ENCODE measurements at places on chromosomes 2 and 18.
A peak's percentile ranks its signal among the peaks of the same experiment; 100 is the strongest.

DNA sequence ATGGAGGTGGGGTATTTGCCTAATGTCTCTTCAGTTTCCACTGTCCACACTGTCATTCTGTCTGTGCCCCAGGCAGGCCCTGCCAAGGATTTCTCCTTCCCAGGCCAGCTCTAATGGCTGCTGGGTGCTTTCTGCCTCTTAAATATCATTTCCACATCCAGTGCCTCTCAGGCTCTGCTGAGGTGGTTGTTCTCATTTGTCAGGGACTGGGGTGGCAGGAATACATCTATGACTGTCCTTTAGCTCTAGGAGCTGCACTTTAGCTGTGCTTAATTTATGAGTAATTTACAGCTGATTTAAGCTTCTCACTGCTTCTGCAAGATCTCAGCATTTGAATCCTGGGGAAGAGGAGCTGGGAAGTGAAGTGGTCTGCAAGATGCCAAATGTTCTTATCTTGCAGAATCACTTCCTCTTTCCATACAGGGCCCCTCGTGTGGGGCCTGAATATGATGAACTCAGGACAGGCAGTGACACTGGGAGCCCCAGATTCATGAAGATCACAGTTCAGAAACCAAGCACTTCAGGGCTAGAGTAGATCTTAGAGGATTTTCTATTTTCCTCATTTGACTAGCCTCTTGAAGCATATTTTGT lies 150.2 kb downstream of the FSHR start:
- no peak for DNase-seq

DNA sequence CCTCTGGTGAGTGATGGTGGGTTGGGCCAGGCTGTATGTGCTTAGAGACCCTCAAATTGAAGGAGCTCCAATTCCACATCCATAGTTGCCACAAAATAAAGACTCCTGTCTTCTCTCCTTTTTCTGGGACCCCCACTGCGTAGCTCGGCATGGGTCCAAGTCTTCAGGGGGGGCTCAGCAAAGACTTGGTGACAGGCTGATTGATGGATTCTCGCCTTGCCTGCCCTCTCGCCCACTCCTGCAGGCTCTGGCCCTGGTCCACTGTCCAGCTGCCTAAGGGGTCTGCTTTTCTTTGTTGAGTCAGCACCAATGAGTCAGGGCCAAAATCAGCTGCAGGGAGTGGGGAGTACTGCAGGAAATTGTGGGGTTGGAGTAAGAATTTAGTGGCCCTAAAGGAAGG lies 21.5 kb downstream of the RPL37A start:
- no peak for DNase-seq

DNA sequence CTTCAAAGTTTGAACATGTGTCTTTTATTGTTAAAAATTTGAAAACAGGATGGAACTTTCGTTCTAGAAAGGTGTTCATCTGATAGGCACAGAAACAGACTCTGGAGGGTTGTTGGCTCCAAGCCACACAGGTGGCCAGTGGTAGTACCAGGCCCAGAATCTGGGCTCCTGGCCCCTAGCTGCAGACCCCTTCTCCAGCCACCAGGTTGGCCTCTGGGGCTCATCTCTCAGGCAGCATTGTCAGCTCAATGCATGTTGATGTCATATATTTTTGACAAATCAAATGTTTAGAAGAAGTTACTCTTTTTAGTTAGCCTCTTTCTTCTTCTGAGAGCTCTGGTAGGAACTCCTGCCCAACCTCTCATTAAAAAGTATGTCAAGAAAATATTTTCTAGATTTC lies 34.5 kb upstream of the CHRNA1 start:
- no peak for DNase-seq

DNA sequence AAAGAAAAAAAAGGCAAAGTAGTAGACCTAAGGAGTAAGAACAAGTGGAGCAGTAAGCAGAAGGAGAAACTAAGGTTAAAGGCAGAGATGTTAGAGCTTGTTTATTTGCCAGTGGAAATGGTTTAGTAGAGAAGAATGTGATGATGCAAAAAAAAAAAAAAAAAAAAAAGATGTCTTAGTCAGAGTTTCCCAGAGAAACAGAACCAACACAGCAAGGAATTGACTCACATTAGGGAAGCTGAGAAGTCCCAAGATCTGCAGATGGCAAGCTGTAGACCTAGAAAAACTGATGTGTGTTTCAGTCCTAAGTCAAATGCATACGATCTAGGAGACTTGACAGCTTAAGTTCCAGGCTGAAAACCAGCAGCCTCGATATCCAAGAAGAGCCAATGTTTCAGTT lies 1548.8 kb upstream of the LRRTM1 start:
- no peak for DNase-seq

DNA sequence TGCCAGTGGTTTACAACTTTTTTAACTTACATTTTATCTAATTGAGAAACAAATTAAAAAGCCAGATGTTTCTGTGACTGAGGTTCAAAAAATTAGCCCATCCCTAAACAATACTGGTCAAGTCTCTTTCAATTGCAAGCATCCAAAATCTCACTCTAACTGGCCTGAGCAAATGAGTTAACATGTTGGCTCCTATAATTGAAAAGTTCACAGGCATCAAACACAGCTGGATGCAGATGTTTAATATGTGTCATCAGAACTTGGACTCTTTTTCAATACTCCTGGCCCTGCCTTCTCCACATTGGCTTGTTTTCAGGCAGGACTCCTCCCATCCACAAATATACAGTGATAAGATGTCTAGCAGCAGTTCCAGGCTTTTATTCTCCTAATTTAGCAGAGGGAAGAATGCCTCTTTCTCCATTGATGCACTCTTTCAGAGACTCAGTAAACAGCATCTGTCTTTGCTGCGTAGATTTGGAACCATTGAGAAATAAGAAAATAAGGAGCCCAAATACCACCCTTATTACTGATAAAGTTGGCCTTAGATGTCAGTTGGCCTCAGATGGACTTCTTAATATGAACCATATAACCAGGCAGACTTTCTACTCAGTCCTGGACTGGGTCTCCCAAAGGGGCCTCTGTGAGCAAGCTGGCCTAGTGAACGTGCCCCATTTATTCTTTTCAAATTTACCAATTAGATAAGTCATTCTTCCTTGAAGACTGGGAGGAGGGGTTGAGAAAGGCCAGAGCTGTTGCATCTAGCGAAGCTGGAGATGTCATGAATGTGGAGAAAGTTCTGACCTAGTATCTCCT lies 30.4 kb upstream of the FN1 start:
- DNase-seq = no peak

DNA sequence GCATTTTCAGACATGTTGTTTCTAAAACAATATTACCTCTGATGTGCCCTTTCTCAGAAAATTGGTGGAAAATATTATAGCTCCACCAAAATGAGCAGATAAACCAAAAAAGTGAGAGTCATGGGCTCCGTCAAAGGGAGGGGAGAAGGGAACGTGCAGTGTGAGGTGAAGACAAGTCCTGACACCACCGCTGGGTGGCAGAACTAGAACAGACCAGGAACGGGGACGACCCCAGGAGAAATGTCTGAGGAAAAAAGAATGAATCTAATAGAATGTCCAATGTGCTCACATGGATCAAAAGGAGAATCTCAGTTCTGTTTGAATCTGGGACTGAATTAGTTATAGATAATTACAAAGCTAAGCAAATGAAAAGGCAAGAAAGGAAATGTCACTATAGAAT lies 22.6 kb upstream of the BCL2 start:
- peak; percentile 48 for DNase-seq

- DNase-seq = no peak
Observed at GRCh38 chr2:176729706-176730569, 460.7 kb downstream of the MTX2 start.

Measured in CD4-positive, alpha-beta T cell treated with Interleukin-6 for 4 hours (primary cell).